HCT116 (cell line): ENCODE measurements at places on chromosomes 5 and 9. TPM values are rescaled to one million over a fixed set of nuclear protein-coding genes. Genes with fewer than 3 reads are reported as not detected.

GRCh38 chr9:4324513-4324912, 24.6 kb upstream of the GLIS3 start:
- H3K27ac ChIP-seq = no peak overlapping the region
- H3K27me3 ChIP-seq = no peaks in the 10 kb centered on the region

Gene SPATA31E1
- not detected for total RNA-seq

DNA sequence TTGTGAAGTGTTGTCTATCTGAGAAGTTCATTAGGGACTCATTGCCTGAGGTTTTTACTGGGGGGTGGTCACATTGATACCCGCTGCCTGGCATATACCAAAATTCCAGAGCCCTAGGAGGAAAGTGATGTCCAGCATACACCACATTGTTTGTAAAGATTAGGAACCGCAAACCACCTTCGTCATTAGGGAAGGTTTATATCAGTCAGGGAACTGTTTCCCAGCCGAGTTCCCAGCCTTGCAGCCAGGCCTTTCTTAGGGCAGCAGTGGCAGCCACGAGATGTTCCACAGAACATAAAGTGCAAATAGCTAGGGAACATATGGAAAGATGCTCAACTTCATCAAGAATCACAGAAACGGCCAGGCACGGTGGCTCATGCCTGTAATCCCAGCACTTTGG, 40.4 kb upstream of the NRARP start:
- H3K4me1 ChIP-seq = no peaks in the 10 kb centered on the region
- H3K27me3 ChIP-seq = no peaks in the 10 kb centered on the region
- H3K4me3 ChIP-seq = no peak overlapping the region
- no peak for DNase-seq

Gene C9
- 0.34 TPM for total RNA-seq

- no peaks in the 10 kb centered on the region for H3K36me3 ChIP-seq
- no peaks in the 10 kb centered on the region for H3K27me3 ChIP-seq
- H3K4me3 ChIP-seq = no peak overlapping the region
- H3K4me1 ChIP-seq = no peaks in the 10 kb centered on the region
- no peak overlapping the region for H3K27ac ChIP-seq
Measured at GRCh38 chr5:82494942-82495341, 216.8 kb upstream of the RPS23 start.

DNA sequence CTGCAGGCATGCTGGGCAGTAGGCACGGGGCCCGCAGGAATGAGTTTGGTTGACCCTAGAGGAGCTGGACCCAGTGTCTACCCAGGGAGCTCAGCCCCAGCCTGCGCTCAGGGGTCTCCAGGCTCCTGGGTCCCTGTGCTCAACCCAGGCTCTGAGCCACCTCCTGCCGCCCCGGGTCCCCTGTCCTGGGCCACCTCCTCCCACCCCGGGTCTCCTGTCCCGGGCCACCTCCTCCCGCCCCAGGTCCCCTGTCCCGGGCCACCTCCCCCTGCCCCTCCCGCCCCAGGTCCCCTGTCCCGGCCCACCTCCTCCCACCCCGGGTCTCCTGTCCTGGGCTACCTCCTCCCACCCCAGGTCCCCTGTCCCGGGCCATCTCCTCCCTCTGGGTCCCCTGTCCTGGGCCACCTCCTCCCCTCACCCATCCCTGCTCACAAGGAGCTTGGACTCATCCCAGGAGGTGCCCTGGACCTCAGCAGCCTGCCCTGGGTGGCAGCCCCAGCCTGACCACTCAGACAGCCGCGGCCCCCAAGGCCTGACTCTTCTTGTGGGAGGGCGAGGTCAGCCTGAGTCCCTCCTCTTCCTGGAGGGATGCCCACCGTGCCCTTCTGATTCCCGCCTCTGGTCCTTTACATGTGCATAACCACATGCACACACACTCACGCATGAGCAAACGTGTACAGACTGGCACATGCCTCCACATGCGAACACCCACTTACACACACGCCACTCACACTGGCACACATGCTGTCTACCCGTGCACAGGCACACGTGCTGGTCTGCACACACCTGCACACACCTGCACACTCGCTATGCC, 2.4 kb downstream of the LCN12 start:
- DNase-seq = no peak
- H3K4me1 ChIP-seq = peaks cover 8% of the 10 kb centered on the region
- H3K27ac ChIP-seq = no peak overlapping the region

DNA sequence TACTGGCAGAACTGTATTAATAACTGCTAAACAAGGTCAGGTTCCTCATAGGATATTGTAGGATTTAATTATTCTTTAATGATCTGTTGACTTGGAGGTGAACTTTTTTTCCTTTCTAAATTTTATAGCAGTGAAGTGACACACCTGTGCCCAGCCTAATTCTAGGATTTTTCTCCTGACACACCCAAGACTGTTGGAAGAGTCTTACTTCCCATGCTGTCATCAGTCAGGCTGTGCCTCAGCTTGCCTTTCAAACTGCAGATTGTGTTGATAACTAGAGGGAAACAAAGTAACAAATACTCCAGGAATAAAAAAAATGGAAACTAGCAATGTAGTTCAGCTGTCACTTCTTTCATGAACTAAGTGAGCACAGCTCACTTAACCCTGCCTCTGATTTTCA, 22.0 kb downstream of the OTULIN start:
- DNase-seq = no peak
- H3K4me3 ChIP-seq = no peak overlapping the region
- H3K36me3 ChIP-seq = peaks cover 60% of the 10 kb centered on the region; the same call in 1 of the 2 replicates
- H3K4me1 ChIP-seq = no peaks in the 10 kb centered on the region

Gene MVB12B
- 10.9 TPM for total RNA-seq

Gene TNIP1
- total RNA-seq = 46.0 TPM

DNA sequence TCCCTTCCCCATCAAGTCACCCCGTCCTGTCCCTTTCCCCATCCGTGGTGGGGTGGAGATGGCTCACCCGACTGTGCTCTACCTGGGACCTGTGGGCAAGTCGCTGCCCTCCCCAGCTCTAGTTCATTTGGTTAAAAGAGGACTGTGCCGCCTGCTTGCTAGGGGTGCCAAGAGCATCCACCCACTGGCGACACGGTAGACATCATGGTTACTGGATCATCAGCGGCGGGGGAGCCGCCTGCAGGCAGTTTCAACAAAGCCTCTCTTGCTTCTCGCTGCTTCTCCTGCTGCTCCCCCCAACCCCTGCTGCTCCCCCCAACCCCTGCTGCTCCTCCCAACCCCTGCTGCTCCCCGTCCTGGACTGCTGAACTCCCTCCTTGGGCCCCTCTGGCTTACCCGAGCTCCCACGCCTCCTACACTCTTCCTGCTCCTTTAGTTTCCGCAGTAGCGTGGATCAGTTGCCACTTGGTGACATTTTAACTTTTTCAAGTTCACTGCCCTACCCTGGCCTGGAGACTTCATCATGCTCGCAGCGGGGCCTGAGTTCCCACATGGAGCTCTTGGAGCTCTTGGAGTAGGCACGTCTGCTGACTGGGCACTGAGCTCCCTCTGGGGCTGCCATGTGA, 22.0 kb upstream of the SCGB3A1 start:
- H3K36me3 ChIP-seq = no peaks in the 10 kb centered on the region
- H3K4me1 ChIP-seq = no peaks in the 10 kb centered on the region
- DNase-seq = no peak
- H3K4me3 ChIP-seq = no peak overlapping the region

Gene DDX46
- total RNA-seq = 99.3 TPM

- H3K36me3 ChIP-seq = no peaks in the 10 kb centered on the region
- no peak overlapping the region for H3K4me3 ChIP-seq
- DNase-seq = no peak
- no peaks in the 10 kb centered on the region for H3K4me1 ChIP-seq
- no peak overlapping the region for H3K27ac ChIP-seq
Measured at GRCh38 chr9:96691326-96691725, 36.2 kb upstream of the PRXL2C start.

GRCh38 chr5:64637144-64637543, 53.2 kb upstream of the SHISAL2B start:
- DNase-seq = no peak
- H3K27me3 ChIP-seq = peaks cover 13% of the 10 kb centered on the region; the same call in 1 of the 2 replicates
- no peak overlapping the region for H3K27ac ChIP-seq
- H3K4me1 ChIP-seq = no peaks in the 10 kb centered on the region
- no peaks in the 10 kb centered on the region for H3K36me3 ChIP-seq
- no peak overlapping the region for H3K4me3 ChIP-seq

Gene TRIM36
- total RNA-seq = 12.6 TPM

GRCh38 chr5:149063017-149063687, at the start of gene SH3TC2:
SH3TC2 (minus strand) TSS chr5:149063062; CDS start chr5:149063022, 40 bp downstream.
- no peaks in the 10 kb centered on the region for H3K27me3 ChIP-seq
- peak; percentile 72 for DNase-seq
- H3K4me3 ChIP-seq = peak within 1 kb of the TSS; percentile 41

Gene KIF12
- total RNA-seq = 6.4 TPM

GRCh38 chr5:136526021-136526420, 160.7 kb upstream of the TRPC7 start:
- DNase-seq = no peak
- H3K27ac ChIP-seq = no peak overlapping the region
- peaks cover 14% of the 10 kb centered on the region; the same call in 1 of the 2 replicates for H3K27me3 ChIP-seq

Gene HRCT1
- total RNA-seq = 0.32 TPM

GRCh38 chr5:5116956-5117355, 23.2 kb upstream of the ADAMTS16 start:
- H3K27me3 ChIP-seq = peaks cover 26% of the 10 kb centered on the region
- no peak overlapping the region for H3K27ac ChIP-seq
- no peaks in the 10 kb centered on the region for H3K4me1 ChIP-seq
- DNase-seq = no peak
- no peak overlapping the region for H3K4me3 ChIP-seq

GRCh38 chr5:116495786-116496357, 78.8 kb downstream of the SEMA6A start:
- H3K36me3 ChIP-seq = no peaks in the 10 kb centered on the region
- H3K27ac ChIP-seq = no peak overlapping the region
- no peak overlapping the region for H3K4me3 ChIP-seq
- no peaks in the 10 kb centered on the region for H3K27me3 ChIP-seq

GRCh38 chr9:132879457-132880323, 992 bp downstream of the SPACA9 start:
- no peak overlapping the region for H3K27ac ChIP-seq
- no peak for DNase-seq
- no peaks in the 10 kb centered on the region for H3K27me3 ChIP-seq
- no peak overlapping the region for H3K4me3 ChIP-seq
- peaks cover 7% of the 10 kb centered on the region; the same call in 1 of the 2 replicates for H3K4me1 ChIP-seq

- no peak overlapping the region for H3K27ac ChIP-seq
- no peaks in the 10 kb centered on the region for H3K4me1 ChIP-seq
- no peaks in the 10 kb centered on the region for H3K27me3 ChIP-seq
- DNase-seq = no peak
Measured at GRCh38 chr5:11252075-11252474, 491.0 kb upstream of the DAP start.

Gene DBN1
- total RNA-seq = 144 TPM

Gene OR1J2
- not detected for total RNA-seq

DNA sequence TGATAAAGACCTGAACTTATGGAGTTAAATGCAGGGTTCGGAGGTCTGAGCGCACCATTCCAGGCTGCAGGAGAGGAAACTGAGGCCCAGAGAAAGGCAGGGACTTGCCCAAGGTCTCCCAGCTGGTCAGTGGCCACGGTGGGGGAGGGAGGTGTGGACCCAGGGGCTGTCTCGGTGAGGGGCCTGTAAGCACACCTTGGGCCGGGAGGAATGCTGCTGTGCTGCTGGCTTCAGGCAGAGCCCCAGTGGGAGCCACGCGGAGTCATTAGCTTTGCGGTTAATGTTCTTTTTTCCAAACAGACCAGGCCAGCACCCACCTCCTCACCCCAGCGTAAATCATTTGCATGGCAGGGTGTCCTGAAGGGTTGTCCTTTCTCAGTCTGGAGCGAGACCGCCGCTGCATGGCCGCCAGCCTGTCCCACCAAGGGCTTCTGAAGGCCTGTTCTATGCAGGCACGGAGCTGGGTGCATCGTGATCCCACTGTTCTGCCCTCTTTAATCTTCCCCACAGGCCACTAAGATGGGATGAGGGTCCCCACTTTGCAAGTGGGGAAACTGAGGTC, 35.9 kb downstream of the NEURL1B start:
- no peaks in the 10 kb centered on the region for H3K36me3 ChIP-seq
- no peak overlapping the region for H3K4me3 ChIP-seq
- no peak for DNase-seq
- H3K4me1 ChIP-seq = peaks cover 8% of the 10 kb centered on the region; the same call in 1 of the 2 replicates
- no peak overlapping the region for H3K27ac ChIP-seq

DNA sequence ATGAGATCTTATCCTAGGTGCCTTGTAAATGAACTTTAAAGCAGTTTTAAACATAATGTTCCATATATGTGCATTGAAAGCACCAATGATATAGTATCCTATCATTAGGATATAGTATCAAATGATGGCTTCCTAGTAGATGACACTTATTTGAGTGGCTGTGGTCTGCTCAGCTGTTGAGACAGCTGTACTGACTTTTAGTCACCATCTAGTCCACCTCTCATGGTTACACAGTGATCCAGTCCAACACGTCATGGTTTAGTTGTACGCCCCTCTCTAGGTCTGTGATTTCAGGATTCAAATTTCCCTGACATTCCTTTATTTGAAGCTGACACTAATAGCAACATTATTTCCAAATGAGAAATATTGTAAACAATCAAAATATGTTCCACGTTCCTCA, 127.3 kb upstream of the TUT7 start:
- H3K4me1 ChIP-seq = no peaks in the 10 kb centered on the region
- H3K4me3 ChIP-seq = no peak overlapping the region
- no peak overlapping the region for H3K27ac ChIP-seq
- peaks cover 11% of the 10 kb centered on the region; the same call in 1 of the 2 replicates for H3K27me3 ChIP-seq
- DNase-seq = no peak
- H3K36me3 ChIP-seq = no peaks in the 10 kb centered on the region

GRCh38 chr9:123417289-123418051, 61.5 kb downstream of the CRB2 start:
- H3K36me3 ChIP-seq = no peaks in the 10 kb centered on the region
- H3K27ac ChIP-seq = no peak overlapping the region
- H3K4me3 ChIP-seq = no peak overlapping the region
- DNase-seq = no peak
- H3K4me1 ChIP-seq = no peaks in the 10 kb centered on the region
- H3K27me3 ChIP-seq = no peaks in the 10 kb centered on the region

- H3K4me1 ChIP-seq = no peaks in the 10 kb centered on the region
- no peak for DNase-seq
- H3K27ac ChIP-seq = no peak overlapping the region
- no peaks in the 10 kb centered on the region for H3K27me3 ChIP-seq
Measured at GRCh38 chr5:72938206-72938605, 17.6 kb upstream of the FCHO2 start.

Gene MIGA2
- total RNA-seq = 23.7 TPM
